ENCODE measurements at places on chromosomes 6 and 20.

DNA sequence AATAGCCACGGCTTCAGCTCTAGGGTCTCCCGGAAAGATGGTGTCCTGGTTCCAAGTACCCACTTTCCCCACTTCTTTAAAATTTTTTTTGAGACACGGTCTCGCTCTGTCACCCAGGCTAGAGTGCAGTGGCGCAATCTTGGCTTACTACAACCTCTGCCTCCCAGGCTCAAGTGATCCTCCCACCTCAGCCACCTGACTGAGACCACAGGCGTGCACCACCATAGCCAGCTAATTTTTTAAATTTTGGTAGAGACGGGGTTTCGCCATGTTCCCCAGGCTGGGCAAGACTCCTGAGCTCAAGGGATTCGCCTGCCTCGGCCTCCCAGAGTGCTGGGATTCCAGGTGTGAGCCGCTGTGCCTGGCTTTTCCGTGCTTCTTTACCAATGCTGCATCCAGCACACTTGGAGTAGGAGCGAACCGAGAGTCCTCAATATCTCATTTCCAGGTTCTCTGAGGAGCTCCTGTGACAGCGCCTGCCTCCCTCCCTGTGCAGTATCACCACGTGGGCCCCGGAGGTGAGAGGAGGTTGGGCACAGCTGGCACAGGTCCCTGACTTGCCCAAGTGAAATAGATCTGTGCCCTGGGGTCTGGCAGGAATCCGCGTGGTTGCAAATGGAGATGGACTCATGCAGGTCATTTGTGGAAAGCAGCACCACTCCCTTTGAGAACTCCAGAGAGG, 37.3 kb downstream of the EZR start:
- DNase-seq = no peak

GRCh38 chr6:111854683-111855082, 18.6 kb downstream of the FYN start:
- no peak for DNase-seq

GRCh38 chr6:130211691-130212090, 11.1 kb downstream of the SAMD3 start:
- DNase-seq = no peak

GRCh38 chr20:37270576-37271420, 9.2 kb upstream of the GHRH start:
- DNase-seq = no peak

GRCh38 chr6:33297956-33298772, 578 bp downstream of the RGL2 start:
- DNase-seq = no peak

DNA sequence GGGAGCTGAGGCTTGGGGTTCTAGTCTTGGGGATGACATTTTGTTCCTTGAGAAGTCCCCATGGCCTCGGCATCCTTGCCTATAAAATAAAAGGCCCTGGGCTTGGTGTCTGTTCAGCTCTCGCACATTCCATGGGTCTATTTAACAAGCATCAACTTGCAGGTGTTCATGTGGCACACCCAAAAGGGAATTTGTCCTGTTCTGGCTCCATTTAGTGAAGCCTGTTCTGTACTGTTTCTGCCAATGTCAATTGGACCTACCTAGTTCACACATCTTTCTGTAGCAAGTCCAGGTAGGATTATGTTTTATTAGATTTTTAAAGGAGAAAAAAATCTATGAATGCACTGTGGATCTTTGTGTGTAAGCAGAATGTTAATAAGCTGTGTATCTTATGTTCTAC, 262.0 kb downstream of the HIVEP2 start:
- no peak for DNase-seq

DNA sequence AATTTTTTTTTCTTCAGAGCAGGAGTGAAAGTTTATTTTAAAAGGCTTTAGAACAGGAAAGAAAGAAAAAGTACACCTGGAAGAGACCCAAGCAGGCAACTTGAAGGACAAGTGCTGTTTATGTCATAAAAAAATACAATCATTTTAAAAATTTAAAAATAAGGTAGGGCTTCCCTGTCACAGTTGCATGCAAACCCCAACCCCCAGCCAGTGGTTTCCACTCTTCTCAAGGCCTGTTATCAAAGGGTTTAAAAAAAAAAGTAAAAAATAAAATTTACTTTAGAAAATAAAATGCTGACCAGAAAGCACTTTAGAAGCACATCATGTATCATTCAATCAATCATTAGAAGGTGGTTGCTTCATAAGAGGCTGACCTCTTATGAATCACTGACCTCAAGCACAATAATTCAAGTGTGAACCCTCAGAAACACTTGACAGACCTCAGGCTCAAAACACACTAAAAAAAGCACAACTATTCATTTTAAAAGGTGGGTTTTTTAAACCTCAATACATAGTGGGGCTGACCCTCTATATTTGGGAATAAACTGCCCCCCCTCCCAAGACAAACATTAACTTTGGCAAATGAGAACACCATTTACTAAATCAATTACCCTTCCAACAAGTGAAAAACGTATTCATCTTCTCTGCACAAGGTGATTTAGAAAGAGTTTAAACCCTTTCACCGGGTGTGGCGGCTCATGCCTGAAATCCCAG, 15.6 kb downstream of the ILRUN start:
- no peak for DNase-seq

- no peak for DNase-seq
Observed at GRCh38 chr6:116438590-116439448, 22.4 kb upstream of the CALHM6 start.

DNA sequence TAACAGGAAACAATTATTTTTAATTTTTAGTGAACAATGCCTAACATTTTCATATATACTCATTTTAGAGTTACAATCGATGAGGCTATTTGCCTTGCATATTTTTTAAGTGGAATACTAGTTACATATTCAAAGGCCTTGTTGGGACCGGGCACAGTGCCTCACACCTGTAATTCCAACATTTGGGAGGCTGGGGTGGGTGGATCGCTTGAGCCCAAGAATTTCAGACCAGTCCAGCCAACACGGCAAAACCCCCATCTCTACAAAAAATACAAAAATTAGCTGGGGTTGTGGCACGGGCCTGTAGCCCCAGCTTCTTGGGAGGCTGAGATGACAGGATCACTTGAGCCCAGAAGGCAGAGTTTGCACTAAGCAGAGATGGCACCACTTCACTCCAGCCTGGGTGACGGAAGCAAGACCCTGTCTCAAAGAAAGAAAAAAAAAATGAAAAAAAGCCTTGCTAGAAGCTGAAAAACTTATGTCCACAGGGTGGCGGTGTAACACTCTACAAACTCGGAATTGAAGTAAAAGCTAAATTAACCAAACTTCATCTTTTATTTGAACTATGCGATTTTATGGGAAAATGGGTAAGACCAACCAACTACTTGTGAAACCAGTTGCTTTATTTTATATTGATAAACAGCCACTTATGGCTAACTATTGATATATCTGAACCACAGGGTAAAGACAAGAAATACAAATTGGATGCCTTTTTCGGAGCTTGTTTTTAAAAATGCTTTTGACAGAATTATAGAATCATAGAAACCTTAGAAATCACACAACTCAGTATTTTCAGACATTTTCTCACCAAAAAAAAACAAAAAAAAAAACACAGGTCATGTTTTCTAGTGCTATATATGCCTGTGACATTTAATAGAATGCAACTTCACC, 24.1 kb upstream of the ROS1 start:
- DNase-seq = peak; percentile 10

- no peak for DNase-seq
Observed at GRCh38 chr6:163998496-163998895, 584.0 kb downstream of the QKI start.

- no peak for DNase-seq
Observed at GRCh38 chr6:81326881-81327561, 425.5 kb downstream of the TENT5A start.

DNA sequence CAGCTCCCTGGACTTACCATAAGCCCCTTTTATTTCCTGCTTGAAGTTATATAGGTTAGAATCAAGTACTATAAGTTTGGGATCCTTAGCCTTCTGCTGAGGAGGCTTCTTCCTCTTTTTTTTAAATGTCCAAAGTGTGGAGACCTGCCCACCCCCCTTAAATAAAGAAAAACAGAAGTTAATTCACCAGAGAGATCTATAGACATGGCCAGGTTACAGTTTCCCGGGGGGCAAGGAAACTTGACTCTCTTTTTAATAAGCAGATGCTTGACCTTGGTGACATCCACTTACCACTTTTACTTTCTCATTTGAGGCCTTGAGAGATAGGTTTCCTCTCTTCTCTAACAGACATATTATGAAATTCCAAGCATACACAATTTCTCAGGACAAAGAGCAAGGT, 88.3 kb downstream of the BMP2 start:
- DNase-seq = no peak

- no peak for DNase-seq
Observed at GRCh38 chr6:11366934-11367637, 134.6 kb upstream of the NEDD9 start.

All from stimulated activated CD4-positive, alpha-beta T cell treated with anti-CD3 and anti-CD28 coated beads, Interleukin-1b, Interleukin-23, amount 100 ng/mL, for 1 hour (primary cell).